Colonic mucosa (tissue), 4 donors: ENCODE measurements at places on chromosomes 16 and 17.

DNA sequence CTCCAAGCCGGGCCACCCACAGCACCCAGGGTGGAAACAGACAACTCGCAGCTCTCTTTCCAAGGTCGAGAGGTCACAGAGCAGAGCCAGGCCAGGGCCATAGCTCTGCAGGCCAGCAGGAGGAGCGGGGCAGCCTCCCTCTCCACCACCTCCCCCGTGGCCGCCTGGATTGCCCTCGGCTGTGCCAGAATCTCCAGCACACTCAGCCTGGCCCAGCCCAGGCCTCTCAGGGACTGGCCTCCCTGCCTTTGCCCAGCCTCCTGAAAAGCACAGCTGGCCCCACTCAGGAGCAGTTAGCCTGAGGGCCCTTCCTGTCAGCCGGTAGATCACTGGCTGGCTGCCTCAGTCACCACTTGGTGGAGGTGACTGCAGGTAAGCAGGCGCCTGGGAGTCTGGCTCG lies 85.8 kb upstream of the SEC14L1 start:
- DNase-seq: no peak

GRCh38 chr16:30841332-30841731 lies 52.5 kb downstream of the BCL7C start:
- no peak for DNase-seq

DNA sequence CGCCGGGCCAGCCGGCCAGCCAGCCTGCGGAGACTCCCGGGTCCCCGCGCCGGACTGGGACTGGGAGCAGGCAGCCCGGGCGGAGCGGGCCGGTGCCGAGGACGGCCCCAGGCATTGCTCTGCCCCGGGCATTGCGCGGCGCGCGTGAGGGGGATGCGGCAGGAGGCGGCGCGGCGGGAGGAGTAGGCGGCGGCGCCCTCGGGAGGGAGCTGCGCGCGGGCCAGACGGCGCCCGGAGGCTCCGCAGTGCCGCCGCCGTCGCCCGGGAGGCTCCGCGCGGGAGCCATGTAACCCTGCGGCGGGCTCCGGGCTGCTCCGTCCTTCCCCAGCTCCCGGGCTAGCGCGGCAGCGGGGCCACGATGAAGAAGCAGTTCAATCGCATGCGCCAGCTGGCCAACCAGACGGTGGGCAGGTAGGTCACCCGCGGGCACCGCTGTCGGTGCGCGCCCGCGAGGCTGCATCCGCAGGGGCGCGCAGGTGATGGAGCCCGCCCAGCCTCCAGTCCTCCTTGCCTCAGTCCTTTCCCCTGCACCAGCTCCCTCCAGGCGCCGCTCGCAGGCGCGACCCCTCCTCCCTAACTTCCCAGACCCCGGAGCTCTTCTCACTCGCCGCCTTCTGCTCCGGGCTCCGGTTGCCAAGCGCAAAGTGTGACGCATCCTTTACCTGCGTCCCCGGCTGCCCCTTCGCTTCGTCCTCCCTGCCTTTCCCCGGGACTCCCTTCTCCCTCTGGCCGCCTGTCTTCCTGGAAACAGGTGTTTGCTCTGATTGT lies at the start of gene ARHGAP44:
TSS of gene ARHGAP44 (plus strand) at position 18 of the 768 bp plus-strand sequence. CDS start at position 359, 341 bp downstream.
- peak; percentile 35 for DNase-seq

DNA sequence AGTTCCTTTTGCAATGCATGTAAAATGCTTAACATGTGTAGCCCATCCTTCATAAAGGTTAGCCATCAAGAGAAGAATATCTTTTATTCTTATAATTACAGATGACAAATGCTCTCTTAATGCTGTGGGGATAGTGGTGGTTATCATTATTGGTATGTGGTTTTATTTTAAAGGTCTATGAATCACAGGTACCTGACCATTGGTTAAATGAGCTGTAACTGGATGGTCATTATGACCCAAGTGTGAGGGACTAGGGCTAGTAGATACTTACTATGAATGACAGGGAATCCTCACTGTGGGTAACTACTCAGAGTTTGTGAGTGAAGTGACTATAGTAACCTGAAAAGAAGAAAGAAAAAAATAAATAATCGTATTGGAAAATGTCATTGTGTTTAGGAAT lies 78.8 kb downstream of the CDRT15 start:
- DNase-seq: no peak

GRCh38 chr17:8015957-8016631 lies 13.7 kb downstream of the GUCY2D start:
- peak; percentile 69 for DNase-seq

- no peak for DNase-seq
Observed at GRCh38 chr17:78654325-78654724, 77.1 kb upstream of the DNAH17 start.
